Dermis lymphatic vessel endothelial cell (primary cell): ENCODE measurements at places on chromosomes 5 and 9. TPM values are rescaled to one million over a fixed set of nuclear protein-coding genes. Genes with fewer than 3 reads are reported as not detected.

The DMXL1 gene
- total RNA-seq: 27.1 and 29.1 TPM in 2 replicates

The NKD2 gene
- total RNA-seq: under 0.01 and 0.11 TPM in 2 replicates

The OR13C3 gene
- not detected in 2 replicates for total RNA-seq

The ROR2 gene
- not detected in 2 replicates for total RNA-seq

The PANK3 gene
- total RNA-seq: 56.4 and 58.0 TPM in 2 replicates

The PLAC8L1 gene
- not detected in 2 replicates for total RNA-seq
